ENCODE measurements at places on chromosomes 3 and 15.

DNA sequence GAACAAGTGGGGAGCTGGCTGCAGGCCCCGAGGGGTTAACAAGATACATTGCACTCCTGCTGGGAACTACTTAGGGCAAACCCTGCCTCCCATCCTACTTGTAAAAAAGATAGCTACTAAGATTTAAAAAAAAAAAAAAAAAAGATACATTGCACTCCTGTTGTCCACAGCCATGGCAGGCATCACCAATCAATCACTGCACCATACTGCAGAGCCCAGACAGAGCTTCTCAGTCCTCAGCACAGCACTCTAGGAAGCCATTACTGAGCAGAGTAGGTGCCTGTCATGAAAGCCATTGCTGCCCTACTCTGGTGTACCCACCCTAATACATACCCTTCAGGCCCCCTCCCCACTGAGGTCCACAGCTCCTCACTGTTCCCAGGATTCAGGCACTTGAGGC is 64.8 kb downstream of the RASGRF1 start:
- no peak for DNase-seq

- no peak for DNase-seq
Measured at GRCh38 chr3:126277629-126278378, 79.4 kb downstream of the KLF15 start.

DNA sequence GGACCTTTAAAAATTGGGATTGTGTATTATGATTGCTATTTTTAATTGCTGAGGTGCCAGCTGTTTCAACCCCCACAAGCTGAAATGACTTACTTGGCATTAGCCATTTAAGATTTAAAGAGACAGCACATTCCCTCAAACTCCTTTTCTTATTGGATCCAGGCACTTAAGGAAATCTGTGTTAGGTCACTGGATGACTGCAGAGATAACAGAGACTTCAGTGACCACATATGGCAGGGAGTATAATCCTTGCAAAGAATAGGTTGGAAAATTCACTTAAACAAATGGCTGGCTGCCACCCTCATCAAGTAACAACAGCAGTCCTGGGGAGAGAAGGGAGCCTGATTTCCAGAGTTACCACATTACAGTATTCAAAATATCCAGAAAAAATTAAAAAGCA is 66.6 kb downstream of the SLMAP start:
- DNase-seq: no peak

DNA sequence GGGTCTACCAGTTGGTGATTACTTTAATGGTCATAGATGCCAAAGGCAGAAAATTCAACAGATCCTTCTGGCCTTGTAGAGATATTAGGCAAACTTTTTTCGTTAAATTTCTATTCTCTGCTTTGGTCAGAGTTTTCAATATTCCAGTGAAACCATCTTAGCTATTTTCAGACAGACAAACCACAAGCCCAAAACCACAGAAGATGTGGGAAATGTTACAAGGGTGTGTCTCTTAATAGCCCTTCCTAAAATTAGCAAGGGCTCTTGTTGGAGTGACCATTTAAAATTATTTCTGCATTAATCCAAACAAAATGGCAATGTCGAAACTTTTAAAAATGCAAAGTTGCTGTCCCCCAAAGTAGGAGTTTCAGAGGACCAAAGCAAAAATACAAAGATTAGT is 102.8 kb downstream of the ARRDC4 start:
- no peak for DNase-seq

DNA sequence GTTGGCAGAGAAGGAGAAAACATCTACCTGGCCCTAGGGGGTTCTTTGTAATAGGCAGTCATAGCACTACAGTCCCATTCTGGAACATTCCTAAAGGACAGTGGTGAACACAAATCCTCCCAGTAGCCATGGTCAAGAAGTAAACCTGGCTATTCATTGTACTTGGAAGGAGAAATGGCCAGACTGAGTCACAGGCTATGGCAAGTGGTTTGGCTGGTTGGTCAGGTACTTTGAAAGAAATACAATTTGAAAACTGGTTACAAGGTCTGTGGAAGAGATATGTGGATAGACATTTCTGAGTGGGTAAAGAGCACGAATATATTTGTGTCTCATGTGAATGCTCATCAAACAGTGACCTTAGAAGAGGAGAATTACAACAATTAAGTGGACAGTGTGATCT is 33.0 kb upstream of the FAN1 start:
- DNase-seq: no peak
